ENCODE measurements at places on chromosomes 11 and 22.

DNA sequence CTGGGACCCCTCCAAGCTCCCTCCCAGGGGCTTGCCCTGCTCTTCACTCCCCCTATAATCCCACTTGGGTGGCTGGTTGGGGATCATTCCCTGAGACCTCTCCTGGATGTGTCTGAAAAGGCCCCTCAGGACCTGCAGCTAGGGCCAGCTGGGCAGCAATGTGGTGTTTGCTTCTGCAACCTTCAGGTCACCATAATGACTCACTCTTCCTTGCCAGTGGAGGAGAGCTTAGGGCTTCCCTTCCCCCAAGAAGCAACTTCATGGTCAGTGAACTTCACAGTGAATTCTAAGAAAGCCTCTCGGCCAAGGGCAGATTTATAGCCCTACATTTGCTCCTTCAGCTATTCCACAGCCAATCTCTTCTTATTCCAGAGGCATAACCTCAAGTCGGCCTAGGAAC lies 45.1 kb upstream of the TSPAN18 start:
- no peak for DNase-seq

DNA sequence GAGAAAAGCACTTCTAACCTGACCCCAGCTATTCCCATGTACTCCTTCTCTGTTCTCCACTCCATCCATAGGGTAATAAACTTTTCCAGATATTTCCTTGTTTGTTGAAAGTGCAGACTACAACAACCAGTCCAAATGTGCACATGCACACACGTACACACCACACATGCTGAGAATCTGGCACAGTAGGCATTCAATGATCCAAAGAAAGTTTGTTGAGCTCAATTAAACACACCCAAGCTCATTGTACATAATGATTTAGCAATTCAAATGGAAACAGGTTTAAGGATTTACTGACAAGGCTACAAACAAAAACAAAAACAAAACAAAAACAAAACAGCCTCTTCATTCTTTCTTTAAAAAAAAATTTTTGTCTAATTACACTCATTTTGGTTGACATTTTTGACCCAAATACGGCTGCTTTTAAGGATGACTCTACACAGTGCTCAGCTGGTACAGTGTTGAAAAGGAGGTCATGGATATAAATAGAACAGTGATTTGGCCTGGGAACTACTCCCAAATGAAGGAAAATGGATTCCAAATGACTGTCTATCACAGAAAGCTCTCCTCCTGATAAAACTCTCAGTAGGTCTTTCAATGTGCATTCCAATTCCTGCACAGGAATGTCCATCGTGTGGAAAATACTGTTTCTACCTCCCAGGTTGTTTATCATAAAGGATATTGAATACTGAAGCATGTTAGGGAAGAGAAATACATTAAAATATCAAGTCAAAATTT lies 232.2 kb downstream of the GUCY1A2 start:
- no peak for DNase-seq

DNA sequence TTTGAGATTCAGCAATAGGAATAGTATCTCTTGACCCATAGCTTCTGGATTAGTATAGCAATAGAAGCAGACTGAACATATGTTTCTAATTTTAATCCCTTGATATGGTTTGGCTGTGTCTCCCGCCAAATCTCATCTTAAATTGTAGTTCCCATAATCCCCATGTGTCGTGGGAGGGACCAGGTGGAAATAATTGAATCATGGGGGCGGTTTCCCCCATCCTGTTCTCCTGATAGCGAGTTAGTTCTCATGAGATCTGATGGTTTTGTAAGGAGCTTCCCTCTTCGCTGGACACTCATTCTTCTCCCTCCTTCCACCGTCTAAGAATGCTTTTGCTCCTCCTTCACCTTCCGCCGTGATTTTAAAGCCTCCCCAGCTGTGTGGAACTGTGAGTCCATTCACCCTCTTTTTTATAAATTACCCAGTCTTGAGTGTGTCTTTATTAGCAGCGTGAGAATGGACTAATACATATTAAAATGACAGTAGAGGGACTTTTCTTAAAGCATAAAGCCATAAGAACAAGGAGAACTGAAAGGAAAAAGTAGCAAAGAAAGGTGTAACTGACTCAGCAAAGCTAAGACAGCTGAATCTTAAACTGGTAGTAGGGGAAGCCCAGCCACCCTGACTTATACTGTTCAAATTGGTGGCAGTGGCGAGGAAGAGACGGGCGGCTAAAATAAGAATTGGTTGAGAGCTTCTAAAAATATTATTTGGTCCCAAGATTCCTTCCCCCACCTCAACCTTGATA lies 20.3 kb upstream of the SLN start:
- DNase-seq = no peak

DNA sequence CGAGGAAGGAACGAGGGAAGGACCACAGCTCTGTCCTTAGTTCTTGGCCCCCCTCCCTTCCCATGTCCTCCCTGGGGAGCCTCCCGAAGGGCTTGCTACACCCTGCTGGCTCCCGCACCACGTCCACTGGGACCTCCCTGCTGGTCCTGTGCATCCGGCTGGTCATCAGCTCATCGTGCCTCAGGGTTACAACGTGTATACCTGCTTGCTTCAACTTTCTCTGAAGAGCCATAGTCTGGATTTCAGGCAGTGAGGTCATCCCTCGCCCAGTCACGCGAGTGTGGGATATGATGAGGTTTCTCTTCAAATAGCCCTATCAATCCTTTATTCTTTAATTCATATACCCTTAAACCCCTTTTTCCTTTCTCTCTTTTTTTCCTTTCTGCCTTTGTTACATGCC lies 21.5 kb upstream of the CECR2 start:
- no peak for DNase-seq

GRCh38 chr11:90134478-90135003 lies at the start of gene NAALAD2:
TSS of gene NAALAD2 (plus strand) at chr11:90134663. CDS start at chr11:90134759, 96 bp downstream.
- DNase-seq = no peak

DNA sequence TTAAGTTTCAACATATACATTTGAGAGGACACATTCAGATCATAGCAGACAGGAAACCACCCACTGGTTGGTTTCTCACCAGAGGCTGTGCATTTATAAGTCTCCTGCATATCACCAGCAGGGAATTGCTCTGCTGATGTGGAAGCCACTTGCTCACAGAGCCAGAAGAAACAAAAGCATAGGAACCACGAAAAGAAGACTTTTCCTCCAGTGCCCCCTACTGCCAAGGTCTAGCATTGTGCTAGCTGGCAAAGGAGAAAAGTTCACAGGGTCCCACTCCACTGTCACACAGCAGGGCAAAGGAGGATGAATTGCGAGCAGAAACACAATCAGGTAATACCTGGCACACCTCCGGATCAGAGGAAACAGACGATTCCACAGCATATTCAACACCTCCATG lies 28.9 kb upstream of the ISX start:
- DNase-seq = no peak

DNA sequence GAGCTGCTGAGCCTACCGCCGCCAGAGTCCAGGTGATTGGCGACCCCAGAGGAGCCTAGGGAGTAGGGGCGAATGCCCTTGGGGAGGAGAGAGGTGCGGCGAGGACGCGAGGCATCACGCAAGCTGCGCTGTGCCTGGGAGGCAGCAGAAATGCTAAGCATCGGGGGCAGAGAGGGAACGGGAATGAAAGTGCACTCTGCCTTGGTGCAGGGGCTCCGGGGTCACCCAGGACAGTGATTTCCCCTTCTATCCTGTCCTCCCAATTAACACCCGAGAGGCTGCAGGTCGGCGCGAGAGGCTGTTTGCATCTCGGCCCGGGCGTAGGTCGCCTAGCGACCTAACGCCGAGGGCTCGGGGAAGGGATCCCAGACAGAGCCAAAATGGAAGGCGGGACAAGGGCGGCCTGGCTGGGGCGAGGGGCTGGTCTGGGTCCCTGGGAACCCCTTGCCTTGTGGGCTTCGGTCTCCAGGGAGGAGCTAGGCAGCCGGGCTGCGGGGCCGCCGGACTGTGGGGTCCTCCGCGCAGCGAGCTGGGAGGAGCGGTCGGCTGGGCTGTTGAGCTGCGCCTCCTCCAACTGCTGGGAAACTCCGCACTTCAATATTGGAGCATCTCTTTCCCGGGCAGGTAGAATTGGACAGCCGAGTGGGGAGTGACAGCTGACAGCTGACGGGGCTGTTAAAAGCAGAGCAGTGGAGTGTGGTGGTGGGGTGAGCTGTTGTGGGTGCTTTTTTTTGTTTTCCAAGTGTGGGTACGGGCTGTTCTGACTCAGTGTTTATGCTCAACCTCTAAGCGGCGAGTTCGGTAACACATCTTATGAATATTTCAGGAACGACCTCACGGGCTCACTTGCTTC lies 657 bp downstream of the ELMOD1 start:
- DNase-seq = no peak

DNA sequence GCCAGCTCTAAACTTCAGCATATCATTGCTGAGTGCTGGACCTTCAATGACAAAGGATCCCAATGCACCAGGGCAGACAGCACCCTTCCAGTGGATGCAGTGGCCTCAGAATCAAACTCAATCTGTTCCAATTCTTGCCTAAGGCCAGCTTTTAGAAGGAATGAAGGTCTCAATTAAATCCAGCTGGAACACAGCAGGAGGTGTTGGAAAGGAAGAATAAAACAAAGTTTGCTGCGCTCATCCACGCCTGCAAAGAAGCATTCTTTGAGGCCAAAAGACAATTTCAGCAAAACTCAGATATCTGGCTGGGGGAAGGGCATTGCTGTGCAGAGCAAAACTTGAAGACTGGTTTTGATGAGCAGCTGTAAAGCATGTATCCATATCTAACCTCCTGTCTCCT lies 120.7 kb downstream of the CCDC81 start:
- DNase-seq = no peak

DNA sequence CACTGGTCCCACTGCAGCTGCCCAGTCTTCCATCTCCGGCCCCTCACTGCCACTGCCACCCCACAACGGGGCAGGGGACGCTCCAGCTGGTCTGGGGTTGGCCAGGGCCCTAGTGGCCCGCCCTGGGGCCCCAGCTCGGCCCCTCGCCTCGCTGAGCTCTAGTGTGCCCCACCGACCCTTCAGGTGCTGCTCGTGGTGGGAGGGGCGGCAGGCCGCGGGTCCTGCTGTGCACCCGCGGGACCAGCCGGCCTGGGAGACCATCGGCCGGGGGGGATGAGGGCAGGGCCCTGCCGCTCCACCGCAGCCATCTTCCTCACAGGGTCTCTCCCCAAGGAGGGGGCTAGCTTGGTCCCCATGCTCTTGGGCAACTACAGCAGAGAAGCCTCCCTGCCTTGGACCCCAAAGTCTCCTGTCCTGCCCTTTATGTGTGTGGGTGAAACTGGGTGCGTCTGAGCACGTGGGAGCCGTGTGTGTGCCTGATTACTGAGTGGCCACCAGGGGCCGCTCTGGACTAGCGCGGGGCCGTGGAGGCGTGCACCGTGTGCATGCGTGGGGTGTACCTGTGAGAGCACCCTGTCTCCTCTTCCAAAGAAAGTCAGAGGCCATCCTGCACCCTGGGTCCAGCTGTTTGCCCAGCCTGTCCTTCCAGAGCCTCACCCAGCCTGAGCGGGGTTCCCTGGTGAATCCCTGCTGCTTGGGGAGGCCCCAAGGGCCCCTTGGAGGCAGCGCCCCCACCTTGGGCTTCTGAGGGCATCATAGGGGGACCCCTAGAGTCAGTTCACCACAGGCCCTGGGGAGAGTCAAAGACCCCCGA lies 6.0 kb upstream of the ACR start:
- no peak for DNase-seq

- no peak for DNase-seq
These were observed 47.1 kb downstream of the ADM start for GRCh38 chr11:10351765-10352641.

DNA sequence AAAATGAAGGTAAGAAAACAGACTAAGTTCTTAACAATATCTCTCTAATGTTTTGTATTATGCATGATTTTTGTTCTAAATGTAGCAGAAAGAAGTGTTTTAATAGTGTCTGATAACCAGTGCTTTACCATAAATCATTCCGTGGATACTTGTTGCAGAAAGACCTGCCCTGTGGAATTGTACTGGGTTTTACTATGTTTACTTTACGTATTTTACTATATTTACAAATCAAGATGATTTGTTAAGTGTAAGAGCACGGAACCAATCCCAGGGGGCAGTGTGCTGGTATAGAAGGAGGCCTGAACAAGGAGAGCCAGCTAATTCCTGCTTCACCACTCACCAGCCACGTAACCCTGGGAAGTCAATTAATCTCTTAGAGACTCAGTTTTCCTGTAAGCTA lies 1.4 kb downstream of the HTR3B start:
- DNase-seq = no peak

- no peak for DNase-seq
These were observed 46.8 kb downstream of the SLN start for GRCh38 chr11:107665018-107665417.

GRCh38 chr11:124873951-124874350 lies 8.7 kb downstream of the ROBO3 start:
- no peak for DNase-seq

GRCh38 chr22:31343235-31344191 lies 2.6 kb downstream of the PATZ1 start:
- DNase-seq = peak; percentile 41

DNA sequence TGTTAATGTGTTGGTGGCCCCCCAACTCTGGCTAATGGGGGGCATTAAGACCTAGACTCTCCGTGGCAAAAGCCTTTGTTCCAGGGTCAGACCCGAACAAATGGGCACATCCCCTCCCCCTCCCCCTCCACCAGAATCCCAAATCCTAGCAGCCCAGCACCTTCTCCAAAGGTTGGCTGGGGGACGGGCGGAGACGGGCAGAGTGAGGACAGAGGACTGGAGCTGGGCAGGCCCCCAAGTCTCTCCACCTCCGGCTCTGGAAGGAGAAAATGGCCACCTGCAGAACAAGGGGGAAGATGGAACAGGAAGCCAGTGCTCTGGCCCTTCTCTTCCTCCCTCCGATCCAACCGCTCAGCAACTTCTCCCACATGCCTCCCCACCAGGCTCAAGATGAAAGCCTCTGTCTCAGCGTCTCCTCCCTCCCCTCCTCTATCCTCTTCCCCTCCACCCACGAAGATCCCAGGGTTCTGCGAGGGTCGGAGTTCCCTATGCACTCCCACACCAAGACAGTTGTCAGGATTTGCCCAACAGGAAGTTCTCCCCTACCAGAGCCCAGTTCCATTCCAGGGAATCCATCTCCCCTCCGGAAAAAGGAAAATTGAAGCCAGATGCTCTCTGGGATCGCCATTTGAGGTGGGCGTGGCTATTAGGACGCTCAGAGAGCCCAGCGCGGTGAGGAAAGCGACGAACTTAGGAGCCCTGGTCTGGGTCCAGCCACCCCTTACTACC lies 20.1 kb downstream of the ADA2 start:
- DNase-seq = no peak

- no peak for DNase-seq
These were observed 887.2 kb downstream of the BRD1 start for GRCh38 chr22:48940266-48941032.

- DNase-seq = no peak
These were observed 146.2 kb downstream of the ST3GAL4 start for GRCh38 chr11:126501641-126502040.

- DNase-seq = peak; percentile 12
These were observed 90.7 kb downstream of the FAM76B start for GRCh38 chr11:95698676-95699557.

DNA sequence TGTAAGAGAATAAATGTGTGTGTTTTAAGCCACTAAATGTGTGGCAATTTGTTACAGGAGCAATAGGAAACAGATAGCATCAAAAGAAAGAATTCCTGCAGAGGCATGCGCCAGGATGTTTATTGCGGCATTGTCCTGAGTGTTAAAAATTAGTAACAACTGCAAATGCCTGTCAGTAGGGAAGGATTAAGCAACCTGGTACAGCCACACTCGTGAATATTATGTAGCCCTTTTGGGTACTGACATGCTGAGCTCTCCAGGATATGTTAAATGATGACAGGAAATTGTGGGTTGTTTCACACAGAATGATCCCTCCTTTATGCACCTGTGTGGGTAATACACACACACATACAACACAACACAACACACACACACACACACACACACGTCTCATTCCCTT lies 69.7 kb upstream of the MYOD1 start:
- no peak for DNase-seq

- no peak for DNase-seq
These were observed 74.4 kb upstream of the FGF3 start for GRCh38 chr11:69893631-69894030.

GRCh38 chr11:3166268-3167142 lies 1.4 kb upstream of the OSBPL5 start:
- DNase-seq = no peak

Measured in GF-D8 (cell line).